ENCODE measurements at places on chromosomes 6 and 20.
A peak's percentile ranks its signal among the peaks of the same experiment; 100 is the strongest.

DNA sequence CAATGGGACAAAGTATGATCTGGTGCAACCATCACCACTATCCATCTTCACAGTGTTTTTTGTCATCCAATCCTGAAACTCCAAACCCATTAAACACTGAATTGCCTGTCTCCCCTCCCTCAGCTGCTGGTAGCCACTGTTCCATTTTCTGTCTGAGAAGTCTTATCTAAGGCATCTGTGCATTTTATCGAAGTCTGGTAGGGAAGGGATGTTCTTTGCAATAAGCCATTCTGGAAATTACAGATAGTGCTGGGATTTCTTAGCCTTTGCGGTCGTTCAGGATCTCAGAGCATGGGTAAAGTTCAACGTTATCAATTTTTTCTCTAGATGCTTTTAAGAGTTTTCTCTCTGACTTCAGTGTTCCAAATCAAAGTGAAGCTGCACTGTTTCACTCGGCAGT, 24.1 kb downstream of the KIF25 start:
- no peak for DNase-seq

DNA sequence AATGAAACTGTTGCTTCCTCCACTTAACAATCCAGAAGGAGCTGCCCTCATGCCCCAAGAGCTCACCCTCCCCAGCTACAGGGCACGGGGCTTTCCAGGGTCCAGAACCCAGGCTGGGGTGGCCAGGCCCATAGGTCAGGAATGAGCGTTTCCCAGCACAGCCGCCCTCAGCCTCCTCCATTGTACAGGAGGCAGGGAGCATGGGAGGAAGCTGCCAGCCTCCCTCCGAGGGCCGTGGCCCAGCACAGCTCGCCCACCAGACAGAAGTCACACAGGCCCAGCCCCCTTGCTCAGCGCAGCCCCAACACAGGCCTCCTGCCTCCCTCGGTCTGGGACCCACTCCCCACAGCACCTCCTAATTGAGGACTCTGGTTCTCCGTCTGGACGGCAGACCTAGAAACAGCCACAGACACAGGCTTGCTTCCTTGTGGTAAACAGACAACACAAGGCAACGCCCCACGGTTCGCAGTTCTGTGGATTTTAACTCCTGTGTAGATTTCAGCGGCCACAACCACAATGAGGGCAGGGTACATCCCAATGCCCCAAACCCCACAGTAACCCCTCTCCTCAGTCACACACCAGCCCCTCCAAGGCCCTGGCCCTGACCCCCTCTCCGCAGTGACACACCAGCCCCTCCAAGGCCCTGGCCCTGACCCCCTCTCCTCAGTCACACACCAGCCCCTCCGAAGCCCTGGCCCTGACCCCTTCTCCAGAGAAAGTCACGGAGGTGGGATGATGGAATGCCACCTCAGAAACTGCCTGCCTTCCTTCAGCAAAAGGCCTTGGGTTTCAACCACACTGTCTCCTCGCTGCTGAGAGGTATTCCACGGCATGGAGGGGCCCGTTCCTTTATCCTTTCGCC, 173.5 kb downstream of the DLL1 start:
- no peak for DNase-seq

DNA sequence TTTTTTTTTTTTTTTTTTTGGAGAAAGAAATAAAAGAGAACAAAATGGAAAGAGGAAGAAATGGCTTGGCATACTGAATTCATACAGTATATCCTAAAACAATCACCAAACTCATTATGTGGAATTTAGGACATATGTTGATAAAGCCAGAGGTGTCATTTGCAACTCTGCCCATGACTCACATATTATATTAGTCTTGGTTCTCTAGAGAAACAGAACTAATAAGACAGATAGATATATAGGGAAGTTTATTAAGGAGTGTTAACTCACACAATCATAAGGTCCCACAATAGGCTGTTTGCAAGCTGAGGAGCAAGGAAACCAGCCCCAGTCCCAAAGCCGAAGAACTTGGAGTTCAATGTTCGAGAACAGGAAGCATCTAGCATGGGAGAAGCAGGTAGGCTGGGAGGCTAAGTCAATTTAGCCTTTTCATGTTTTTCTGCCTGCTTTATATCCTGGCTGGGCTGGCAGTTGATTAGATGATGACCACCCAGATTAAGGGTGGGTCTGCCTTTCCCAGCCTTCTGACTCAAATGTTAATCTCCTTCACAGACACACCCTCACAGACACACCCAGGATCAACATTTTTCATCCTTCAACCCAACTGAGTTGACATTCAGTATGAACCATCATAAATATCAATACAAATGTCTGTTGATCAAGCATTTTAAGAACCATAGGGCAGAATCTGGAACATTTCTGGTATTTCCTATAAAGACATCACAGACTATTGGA, 102.3 kb downstream of the UBE3D start:
- DNase-seq = no peak

DNA sequence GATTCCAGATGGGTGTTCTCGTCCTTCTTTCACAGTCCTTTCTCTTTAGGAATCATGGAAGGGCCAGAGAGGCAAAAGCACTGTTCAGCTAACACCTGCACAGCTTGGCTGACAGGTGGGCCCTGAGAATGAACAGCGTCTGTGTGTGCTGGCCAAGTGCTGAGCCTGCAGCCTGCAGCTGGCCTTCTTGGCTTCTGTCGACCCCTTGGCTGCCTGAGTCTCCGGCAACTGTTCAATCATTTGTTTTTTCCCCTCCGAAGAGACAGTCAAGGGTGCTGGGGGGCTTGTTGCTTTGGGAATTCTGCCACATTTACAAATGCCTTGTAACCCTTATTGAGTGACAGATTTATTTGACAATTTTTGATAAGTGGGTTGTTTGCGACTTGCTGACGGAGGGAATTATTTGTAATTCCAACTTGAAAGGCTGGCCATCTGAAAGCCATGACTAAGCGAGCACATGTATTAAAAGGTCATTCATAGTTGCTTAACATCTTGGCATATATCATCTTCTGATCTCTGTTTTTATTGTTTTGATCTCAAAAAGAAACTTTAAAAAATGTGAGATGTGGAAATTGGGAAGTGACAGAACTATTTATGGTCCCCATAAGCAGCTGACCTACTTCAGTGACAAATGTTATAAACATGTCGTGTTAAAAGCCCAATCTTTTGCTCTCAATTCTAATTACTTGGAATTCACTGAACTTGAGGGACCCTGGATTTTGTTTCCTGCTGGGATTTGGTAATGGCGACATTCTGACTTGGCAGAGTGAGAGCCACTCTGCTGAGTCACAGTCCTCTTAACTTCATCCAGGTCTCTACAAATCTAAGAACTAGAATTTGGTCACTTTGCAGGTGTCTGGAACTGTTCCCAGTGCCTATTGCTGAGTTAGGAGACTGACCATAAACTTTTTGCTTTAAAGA, 41.9 kb upstream of the FERMT1 start:
- DNase-seq = no peak

- DNase-seq = no peak
These were observed 80.5 kb downstream of the SASH1 start for GRCh38 chr6:148423133-148423532.

DNA sequence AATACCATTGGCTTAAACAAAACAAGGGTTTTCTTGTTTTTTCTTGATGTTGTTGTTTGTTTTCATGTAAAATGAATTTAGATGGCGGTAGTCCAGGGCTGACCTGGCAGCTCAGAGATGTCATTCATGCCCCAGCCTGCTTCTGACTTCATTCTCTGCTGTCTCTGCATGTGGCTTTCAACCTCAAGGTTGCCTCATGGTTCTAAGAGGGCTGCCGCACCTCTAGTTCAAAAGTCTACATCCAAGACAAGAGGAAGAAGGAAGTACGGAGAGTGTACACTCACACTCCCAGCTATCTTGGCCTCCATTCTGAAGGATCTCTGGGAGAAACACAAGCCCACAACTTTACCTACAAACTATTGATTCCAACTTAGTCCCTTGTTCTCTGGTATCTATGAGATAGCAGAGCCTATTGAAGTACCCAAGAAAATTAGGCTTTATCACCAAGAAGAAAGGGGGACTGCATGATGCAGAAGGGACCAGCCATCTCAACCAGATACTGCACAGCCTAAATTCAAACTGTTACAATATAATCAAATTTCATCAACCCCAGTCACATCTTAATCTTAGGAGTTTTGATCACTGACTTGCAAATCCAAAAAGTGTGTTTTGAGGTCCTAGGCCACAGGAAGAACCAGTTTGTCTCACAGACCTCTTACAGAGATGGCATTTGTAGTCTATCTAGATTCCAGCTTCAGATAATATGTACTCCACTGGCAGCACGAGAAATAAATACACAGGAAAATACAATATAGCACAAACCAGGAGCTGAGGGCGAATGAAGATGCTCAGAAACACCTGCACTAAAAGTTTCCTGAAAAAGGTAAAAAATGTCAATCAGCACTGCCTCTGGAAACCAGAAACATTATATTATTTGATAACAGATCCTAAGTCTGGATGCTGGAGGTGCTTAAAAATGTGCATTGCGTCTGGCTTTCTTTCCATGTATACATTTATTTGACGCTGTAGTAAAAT, 866 bp upstream of the BTN3A3 start:
- no peak for DNase-seq

DNA sequence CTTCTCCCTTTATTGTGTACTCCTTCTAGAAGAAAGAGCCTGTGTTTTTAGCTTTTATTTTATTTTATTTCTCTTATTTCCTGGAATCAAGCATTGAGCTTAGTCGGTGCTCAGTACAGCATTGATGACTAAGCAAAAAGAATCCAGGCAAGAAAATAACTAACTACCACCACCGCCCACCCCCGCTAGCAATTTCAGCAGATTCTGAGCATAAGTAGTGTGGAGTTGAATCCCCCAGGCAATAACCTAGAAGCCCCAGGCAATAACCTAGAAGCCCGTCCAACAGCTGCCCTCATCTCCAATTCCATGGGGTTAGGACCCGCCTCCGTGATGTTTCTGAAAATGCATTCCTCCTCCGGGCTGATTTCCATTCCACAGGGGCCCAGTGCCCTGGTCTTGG, 258.0 kb upstream of the TAB2 start:
- DNase-seq = no peak

- no peak for DNase-seq
These were observed 117.9 kb downstream of the JAG1 start for GRCh38 chr20:10555865-10556308.

- no peak for DNase-seq
These were observed 48.8 kb downstream of the NOX3 start for GRCh38 chr6:155406801-155407200.

DNA sequence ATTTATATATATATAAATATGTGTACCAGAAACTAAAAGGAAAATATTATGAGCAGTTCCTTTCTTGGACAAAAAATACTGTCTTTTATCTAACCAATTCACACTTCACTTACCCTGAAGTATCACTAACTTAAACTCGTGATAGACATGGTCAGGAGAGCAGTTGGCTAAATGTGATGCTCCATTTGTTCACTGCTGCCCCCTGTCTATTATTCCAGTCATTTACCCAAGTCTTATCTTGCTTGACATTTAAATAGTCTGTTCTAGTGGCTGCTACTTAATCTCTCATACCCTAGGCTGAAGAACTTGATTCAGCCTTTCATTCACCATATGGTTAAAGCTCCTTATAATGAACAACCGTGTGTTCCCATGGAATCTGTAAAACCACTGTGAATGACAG, 789.6 kb upstream of the EYS start:
- DNase-seq = peak; percentile 35

GRCh38 chr20:5510446-5510845, 193.7 kb upstream of the PROKR2 start:
- DNase-seq = peak; percentile 54

DNA sequence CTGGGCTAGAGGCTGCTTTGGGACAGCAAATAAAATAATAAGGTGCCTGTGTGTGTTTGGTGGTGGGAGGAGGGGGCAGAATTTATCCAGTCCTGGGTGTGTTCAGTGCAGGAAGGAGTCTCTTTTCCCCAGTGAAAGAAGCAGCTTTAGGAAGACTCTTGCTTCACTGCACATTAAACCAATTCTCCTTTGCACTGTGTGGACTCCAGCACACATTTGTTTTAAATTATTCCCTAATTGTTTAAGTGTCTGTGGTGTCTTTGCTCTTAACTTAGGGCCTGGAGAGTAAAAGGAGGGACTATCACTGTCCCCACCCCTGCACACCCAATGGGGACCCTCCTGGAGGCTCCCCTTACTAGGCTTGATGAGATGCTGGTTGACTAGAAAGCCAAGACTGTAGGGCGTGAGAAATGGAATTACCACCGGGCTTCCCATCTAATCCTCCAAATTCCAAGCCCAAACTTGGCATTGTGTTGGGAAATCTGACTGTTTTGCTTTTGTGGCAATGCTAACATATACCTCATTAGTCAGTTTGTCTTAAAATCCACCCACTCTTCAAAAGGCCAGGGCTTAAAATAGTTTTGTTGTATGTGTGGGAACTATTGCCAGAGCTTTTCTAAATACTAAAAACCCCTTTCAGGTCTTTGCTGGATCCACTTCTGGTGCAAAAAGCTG, 13.5 kb upstream of the DAAM2 start:
- DNase-seq = no peak
